ENCODE measurements at places on chromosomes 5 and 9.

- no peak for DNase-seq
Measured at GRCh38 chr9:13603921-13604320, 324.4 kb upstream of the MPDZ start.

DNA sequence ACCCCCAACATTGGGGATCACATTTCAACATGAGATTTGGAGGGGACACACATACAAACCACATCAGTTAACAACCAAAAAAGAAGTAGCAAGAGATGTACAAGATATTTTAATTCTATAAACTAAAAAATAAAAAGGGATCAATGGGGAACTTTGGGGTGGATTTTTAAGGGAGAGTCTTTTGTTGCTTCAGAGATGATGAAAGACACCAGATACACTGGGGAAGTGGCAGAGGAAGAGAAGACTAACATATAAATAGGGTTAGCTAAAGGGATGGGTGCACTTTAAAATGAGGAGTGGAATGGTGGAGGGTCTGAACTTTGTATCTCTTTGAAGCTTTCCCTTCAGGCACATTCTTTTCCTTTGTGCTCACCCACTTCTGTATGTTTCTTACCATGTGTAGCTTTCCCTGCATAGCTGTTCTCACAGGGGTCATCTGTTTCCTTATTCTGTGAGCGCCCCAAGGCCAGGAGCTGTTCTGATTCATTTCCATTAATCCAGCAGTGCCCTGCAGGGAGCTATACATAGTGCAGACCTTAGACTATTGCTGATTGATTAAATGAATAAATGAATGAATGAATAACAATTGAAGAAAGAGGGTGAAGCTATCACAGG is 531.6 kb upstream of the KLF4 start:
- DNase-seq = no peak

DNA sequence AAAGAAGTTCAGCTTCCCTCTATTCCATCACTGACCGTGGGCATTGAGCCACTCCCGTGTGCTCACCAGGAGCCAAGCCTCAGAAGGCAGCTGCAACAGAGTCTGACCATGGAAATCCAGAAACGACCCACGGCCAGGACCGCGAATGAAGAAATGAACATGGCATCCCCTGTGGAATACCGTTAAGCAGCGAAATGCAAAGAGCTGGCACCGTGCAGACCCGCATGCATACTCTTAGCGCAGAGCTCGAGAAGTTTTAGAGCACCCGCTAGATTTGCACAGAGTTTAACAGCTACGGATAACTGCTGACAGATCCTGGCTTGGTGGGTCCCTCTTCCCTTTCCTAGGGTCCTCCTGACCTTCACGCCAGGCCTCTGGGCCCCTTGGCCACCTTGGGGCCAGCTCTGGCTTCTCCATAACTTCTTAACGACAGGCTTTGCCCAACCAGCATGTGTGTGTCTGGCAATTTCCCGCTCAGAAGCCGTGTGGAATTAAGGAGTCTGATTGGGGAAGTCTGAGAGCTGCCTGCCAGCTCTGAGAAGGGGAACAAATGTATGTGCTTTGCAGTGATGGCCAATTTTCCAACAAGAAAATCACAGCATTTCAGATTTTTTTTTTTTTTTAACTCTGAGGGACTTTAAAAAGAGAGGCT is 75.3 kb upstream of the COL5A1 start:
- no peak for DNase-seq

GRCh38 chr9:72703574-72703973 is 182.2 kb downstream of the TMC1 start:
- no peak for DNase-seq

DNA sequence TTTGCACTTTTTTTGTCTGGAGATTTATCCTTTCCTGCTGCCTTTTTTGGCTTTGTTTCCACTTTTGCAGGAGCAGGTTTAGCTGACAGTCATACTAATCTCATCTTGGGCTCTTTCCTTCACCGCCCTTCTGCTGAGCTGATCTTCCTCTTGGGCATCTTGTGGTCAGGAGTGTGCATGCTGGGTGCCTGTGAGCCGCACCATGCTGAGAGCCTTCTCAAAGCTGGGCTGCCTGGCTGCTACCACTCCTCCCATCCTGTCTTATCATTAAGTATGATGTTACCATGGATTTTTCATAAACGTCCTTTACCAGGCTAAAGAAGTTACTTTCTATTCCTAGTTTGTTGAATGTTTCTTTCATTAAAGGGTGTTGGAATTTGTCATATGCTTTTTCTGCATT is 49.5 kb upstream of the MCCC2 start:
- no peak for DNase-seq

DNA sequence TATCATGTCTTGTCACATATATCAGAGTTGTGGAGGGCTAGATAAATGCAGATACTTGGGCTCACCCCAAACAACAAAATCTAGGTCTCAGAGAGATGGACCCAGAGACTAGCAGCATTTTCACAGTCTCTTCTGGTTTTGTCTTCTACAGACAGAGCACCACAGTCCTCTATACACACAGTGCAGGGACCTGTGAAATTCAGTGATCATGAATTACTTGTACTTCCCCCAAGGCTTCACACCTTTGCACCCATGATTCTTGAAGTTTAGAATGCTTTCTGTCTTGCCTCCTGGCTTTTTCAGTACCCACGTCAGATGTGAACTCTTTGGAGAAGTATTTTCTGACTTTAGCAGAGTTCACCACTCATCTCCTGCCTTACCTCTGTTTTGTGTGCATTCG is 371.5 kb upstream of the PRR16 start:
- no peak for DNase-seq

DNA sequence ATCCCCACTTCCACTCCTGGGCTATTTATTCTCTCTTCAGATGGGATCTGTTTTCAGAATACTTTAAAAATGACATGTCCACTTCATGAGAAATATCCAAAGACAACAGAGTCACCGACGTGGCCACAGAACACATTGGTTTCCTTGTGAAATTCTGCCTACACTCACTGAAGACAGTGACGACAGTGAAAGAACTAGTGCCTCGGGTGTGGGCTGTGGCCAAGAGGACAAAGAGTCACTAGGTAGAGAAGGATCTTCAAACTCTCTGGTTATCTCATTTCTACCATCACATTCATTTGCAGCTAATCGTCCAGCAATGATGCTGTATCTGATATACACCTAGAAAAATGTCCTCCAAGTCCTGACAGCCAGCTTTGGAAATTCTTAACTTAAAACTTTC is 59.1 kb downstream of the HABP4 start:
- no peak for DNase-seq

DNA sequence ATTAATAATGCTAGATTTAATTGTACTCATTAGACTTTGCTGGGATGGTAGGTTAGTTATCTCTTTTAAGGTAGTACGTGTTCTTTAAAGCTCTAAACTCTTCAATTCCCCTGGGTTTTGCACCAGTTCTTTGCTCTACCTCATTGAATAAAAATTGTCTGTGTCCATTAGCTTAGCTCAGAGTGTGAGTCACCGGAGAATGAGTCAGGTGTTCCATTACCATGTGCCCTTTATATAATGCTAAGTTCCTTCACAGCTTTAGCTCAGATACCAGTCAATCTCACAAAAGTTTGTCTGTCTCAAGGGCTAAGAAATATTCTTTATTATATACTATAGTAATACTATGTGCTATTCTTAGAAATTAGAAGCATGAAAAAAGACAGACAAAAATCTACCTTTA is 339.4 kb downstream of the PRELID2 start:
- no peak for DNase-seq

DNA sequence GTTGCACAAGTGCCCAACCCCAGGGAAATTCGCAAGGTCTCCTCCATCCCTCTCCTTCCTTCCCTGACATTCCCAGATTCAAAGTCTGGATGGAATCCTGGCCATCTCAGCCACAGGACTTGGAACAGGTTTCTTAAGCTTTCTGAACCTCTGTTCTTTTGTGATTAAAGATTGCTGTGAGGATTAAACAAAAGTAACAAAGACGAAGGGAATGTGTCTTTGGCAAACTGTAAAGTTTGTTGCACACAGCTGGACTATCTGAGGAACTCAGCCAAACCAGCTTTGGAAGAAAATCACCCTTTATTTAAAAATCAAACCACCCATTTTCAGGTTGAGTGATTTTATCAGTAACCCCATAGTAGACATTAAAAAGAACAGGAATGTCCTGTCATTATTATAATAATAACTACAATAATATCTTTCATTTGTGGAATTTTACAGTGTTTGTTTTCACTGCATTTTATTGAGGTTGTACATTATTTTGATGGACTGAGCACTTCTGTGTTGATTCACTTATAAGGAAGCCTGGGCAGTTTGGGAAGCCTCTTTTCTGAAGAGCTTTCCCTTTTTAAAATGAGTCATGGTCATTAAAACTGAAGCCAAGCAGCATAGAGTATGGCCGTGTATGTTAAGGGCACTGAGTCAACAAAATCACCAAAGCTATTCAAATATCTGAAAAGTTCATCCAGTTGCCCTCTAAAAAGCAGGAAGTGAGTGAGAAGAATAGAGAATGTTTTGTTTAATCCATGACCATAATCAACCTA is 310.2 kb downstream of the AGTPBP1 start:
- no peak for DNase-seq

GRCh38 chr9:20379804-20380225 is 242.5 kb downstream of the MLLT3 start:
- no peak for DNase-seq

- DNase-seq = no peak
Measured at GRCh38 chr9:135732569-135733257, 30.7 kb downstream of the KCNT1 start.

GRCh38 chr9:68552700-68553476 is 12.2 kb upstream of the TMEM252 start:
- no peak for DNase-seq

DNA sequence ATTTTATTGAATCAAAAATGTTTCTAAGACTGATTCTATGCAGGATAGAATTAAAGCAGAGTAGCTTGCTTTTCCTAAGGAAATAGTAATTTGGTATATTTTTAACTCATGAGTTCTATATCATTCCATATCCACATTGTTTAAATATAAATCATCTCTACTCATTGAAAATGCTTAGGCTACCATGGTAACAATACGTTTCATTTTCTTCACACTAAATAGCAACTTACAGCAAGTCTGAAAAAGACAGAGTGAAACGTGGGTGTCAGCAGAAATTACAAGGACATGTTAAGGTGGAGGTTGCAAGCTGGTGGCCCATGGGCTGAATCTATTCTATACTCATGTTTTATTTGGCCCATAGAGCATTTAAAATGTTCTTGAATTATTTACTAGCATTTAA is 487.9 kb downstream of the ARHGEF28 start:
- DNase-seq = no peak

DNA sequence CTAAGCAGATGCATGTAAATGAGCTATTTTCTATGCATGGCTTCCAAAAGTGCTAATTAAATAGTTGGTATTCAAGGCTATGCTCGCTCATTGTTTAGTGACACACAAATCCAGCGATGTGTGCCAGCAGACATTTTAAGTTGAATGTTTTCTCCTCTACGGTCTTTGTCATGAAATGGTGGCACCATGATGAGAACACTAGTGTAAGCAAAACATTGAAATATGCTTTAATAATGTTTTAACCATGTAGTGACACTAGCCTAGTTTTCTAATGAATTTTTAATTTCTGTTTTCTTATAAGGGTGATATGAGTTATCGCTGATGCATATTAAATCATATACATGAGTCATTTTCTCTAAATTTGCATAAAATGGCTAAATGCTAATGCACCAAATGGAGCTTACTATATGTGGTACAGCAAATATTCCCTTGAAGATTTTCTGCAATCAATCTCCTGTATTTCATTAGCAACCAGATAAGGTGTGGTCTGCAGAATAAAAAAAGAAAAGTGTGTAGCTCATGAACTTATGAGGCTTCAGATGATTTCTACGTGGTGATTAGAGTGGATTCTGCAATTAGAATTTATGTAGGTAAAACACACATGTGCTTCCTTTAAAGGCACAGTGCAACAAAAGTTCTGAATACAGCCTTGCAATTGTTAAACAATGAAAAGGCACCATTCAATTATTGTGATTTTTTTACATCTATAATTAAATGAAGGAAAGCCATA is 226.6 kb downstream of the MEF2C start:
- no peak for DNase-seq

GRCh38 chr5:13606051-13606450 is 338.4 kb downstream of the DNAH5 start:
- no peak for DNase-seq

GRCh38 chr9:77162366-77162765 is 15.0 kb upstream of the VPS13A start:
- DNase-seq = no peak

GRCh38 chr9:130672933-130673615 is 8.7 kb downstream of the PRDM12 start:
- DNase-seq = no peak

- no peak for DNase-seq
Measured at GRCh38 chr5:138636398-138636944, 61.3 kb upstream of the HSPA9 start.

DNA sequence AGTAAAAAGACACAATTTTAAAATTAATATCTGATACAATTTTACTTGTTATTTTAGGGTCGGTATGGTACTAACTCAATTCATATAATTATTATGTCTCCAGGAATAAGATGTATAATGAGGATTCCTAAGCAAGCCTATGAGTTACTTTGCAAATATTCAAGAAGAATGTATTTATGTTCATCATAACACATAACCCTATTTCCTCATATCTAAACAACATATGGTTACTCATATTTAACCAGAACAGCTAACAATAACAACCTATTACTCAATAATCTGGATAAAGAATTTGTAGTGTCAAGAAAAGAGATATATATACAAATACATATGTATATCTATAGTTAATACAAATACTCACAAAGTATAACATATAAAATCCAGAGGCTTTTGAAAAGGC is 285.9 kb downstream of the ARL15 start:
- no peak for DNase-seq

- DNase-seq = no peak
Measured at GRCh38 chr9:69603656-69604055, 68.5 kb downstream of the APBA1 start.

DNA sequence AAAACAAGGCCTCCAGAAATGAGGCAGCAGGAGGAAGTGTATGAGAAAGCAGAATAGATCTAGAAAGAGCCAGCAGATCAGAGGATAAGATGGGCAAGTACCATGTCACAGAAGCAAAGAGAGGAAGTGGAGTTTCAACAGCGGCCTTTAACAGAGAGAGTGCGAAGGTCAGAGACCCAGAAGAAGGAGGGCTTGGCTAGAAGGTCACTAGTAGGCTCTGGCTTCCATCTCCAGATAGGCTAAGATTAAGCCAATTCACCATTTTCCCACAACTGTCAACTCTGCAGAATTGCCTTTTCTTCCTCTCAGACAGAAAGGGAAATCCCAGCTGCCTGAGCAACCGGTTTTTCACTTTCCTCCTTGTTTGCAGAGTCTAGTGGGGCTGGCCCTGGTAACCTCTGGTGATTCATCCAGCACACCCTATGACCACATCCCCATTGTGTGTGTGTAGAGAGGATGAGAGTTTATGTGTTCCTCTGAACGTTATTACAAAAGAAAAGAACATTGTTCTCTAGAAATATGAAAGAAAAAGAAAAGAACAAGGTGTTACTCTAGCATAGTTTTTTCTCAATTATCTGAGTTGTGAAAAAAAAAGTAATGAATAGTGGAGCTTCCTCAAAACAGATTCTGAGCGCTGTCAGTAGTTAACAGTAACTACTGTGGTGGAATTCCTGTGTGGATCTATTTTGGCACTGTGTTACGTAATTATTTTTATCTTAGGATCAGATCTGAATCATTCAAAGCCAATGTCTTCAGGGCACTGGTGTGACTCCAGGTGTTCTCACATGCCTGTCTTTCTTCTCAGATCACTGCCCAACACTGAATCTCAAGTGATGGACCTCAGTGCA is 220.4 kb downstream of the ARRDC3 start:
- DNase-seq = no peak

GRCh38 chr9:69633716-69634115 is 38.5 kb downstream of the APBA1 start:
- no peak for DNase-seq

GRCh38 chr5:144487207-144487606 is 316.5 kb downstream of the KCTD16 start:
- no peak for DNase-seq

All from OCI-LY7 (cell line).